ENCODE measurements at places on chromosomes 2 and 18.
A peak's percentile ranks its signal among the peaks of the same experiment; 100 is the strongest.

- no peak for DNase-seq
These were observed 22.1 kb downstream of the ABHD3 start for GRCh38 chr18:21682371-21683051.

DNA sequence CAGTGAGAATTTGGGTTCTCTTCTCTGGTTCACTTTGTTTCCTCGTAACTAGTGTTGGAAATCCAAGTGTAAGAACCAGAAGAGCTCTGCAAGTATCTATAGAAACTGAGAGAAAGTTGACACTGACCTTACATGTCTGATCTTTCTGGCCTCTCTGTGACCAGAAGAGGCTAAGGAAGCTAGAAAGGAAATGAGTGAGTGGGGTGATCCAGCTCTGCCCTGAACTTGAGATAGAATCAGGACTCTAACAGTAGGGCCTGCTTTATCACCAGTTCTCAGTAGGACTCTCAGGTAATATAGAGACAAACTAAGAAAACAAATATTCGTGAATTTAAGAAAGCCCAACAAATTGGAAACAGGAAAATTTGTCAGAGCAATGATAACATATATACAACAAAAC is 441.2 kb upstream of the ZNF804A start:
- no peak for DNase-seq

DNA sequence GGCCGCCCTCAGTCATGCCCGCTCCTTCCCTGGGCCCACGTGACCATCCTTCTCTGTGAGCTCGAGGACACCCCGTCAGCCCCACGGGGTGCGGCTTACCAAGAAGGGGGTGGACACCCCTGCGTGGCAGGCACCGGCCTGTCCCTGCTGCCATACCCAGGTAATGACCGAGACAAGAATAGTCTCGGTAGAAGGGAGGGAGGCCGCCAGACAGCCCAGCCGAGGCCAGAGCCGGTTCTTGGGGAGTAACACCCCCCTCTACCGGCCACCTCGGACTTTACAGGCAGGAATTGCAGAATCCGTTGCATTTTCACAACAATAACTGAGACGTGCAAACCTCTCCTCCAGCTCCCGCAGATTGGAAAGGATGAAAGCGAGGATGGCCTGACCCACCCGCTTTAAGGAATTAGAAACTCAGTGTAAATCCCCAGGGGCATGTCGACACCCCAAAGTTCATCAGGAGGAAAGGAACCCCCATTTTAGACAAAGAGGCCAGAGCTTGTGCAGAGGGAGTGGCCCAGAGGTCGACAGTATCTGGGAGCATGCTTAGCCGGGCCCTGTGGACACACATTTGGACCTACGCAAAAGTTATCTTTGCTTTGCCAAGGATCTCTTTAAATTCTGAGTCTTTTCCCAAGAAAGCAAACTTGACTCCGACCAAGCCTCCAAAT is 60.1 kb upstream of the GLI2 start:
- peak; percentile 55 for DNase-seq

- DNase-seq, result no peak
These were observed 35.3 kb downstream of the GALNT1 start for GRCh38 chr18:35616664-35617423.

- peak; percentile 69 for DNase-seq
These were observed 66.7 kb upstream of the HAAO start for GRCh38 chr2:42859006-42859552.

- DNase-seq, result no peak
These were observed 122.9 kb downstream of the COPS8 start for GRCh38 chr2:237208373-237209260.

- no peak for DNase-seq
These were observed 2.6 kb upstream of the HOXD13 start for GRCh38 chr2:176089843-176090395.

- peak; percentile 53 for DNase-seq
These were observed 145.6 kb downstream of the TGIF1 start for GRCh38 chr18:3595369-3596273.

GRCh38 chr18:14944838-14945237 is 196.9 kb downstream of the ANKRD30B start:
- DNase-seq, result peak; percentile 34

DNA sequence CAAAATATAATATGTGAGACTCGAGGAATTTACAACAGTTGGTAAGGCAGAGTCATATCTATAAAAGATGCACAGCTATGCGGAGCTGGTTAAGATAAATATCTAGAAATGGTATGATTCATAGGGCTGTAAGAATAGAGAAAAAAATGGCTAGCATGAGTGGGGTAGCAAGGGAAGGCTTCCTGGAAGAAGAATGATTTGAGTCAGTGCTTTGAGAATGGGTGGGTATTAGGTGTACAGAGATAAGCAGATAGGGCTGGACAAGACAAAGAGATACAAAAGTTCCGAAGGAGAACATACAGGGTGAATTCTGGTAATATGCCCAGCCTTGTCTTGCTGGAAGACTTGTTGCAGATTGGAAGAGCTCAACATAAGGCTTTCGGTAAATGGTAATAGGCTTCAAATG is 291.5 kb upstream of the CCDC68 start:
- DNase-seq, result no peak

DNA sequence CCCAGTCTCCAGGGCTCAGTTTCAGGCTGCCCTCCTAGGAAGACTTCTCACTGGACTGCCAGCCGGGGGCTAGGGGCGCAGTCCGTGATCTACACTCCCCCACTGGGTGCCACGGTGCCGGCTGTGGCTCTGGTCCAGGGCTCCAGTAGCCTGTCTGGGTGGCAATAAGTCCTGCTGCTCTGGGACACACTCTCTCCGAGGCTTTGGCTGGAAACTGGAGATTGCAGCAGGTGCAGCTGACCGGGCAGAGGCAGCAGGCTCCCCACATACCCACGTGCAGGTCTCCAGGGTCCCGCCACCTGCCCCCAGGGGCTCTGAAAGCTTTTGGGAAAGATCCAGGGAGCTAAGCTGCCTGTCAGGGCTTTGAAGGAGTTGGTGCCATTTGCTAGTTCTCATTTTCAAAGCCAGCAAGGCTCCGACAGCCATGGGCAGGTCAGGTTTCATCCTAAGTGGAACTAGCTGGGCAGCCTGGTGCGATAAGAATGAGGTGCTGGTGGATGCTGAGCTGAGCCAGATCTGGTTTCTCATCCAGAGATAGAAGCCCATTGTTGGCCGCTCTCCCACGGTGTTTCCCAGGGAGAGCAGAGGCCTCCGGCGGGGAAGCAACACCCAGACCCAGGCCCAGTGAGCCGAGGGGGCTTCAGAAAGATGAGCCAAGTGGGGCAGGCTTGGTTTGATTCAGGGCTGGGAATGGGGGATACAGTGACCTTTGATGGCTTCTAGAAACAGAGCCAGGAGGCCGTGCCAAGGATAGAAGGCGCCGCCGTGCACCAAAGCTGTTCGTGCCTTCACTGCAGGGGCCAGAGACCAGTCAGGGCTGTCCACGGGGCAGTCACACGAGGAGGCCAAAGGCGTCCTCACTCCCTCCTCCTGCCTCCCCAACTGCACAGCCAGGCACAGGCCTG is 141.7 kb upstream of the GPC1 start:
- DNase-seq, result peak; percentile 92

DNA sequence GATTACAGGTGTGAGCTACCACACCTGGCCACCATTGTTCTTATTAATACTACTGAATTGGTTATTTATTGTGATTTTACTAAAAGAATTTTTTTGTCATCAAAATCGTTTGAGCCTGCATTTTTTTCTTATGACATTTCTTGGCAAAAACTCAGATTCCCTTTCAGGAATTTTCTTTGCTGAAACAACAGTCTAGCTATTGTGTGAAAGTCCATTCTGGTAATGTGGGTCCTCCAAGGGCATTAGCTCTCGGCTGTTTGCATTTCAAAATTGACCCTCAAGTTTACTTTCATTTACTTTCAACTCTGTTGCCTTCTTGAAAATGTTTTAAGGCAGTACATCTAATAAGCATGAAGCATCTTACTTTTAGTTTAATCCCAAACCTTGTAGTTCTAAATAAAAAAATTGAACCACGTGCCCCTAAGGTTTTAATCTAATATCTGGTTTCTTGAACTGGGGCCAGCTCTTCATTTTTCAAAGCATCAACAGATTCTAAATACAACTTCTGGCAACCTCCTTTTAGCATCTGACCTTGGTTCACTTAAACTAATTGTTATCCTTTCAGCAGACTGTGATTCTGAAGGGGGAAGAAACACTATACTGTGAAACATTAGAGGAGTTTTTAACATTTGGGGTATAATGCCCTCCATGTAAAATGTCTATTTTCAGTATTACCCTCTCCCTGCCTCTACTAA is 325.2 kb upstream of the RAB12 start:
- DNase-seq, result no peak

DNA sequence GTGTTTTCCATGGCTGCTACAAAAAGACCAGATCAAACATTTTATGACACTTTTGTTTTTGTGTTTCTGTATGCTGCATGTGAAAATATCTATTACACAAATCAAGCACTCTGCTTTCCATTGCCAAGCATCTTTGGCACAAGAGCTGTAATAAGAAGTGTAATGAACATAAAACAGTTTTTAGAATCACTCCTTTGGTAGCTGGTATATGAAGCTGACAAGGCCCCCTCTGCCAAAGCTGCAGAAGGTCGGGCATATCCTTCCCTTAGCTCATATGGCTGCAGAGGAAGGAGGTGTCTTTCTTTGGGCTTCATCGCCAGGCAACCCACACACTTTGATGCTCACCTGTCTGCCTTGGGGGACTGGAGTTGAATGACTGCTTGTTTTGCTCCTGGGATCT is 175.4 kb downstream of the TMEM247 start:
- DNase-seq, result no peak

GRCh38 chr2:98485453-98485755 is 40.7 kb downstream of the INPP4A start:
- no peak for DNase-seq

GRCh38 chr2:64133828-64134227 is 10.4 kb downstream of the PELI1 start:
- DNase-seq, result no peak

- DNase-seq, result peak; percentile 66
These were observed 96.6 kb downstream of the MBD2 start for GRCh38 chr18:54127759-54128378.

GRCh38 chr2:170887496-170887895 is 41.6 kb upstream of the GORASP2 start:
- no peak for DNase-seq

DNA sequence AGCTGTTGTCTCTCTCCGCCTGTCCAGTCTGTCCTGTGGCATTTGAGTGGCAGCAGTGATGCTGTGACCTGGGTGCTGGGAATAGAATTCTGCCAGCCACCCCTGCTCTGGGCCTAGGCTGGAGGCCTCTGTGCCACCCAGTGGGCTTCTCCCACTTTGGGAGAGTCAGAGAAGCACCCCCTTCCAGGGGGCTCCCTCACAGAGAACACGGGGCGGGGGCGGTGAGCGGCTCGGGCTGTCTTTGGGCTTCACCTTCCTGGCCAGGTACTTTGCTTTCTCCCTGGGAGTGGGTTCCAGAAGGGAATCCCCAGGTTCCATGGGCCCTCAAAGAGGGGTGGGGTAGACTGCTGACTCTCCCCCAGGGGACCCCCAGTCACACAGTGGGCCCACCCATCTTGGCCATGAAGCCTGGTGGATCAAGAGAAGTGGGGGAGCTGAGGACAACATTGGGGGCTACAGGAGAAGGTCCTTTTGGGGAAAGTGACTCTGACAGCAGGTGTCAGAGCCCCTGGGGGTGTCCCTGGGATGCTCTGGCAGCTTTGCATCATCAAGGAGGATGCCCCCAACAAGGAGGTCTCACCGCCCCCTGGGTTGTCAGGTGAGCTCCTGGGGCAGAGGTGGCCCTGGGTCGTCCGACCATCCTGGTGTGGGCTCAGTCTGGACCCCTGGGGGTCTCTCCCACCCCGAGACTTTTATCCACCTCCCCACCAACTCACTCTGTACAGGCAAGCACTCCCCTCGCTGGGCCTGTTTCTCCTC is 18.8 kb upstream of the BOK start:
- no peak for DNase-seq

DNA sequence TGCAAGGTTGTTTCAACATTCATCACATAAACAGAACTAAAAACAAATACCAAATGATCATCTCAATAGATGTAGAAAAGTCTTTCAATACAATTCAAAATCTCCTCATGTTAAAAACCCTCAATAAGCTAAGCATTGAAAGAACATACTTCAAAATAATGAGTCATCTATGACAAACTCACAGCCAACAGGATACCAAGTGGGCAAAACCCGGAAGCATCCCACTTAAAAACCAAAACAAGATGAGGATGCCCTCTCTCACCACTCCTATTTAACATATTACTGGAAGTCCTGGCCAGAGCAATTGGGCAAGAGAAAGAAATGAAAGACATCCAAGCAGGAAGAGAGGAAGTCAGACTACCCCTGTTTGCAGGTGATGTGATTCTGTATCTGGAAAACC is 992.2 kb upstream of the PIK3C3 start:
- DNase-seq, result no peak

DNA sequence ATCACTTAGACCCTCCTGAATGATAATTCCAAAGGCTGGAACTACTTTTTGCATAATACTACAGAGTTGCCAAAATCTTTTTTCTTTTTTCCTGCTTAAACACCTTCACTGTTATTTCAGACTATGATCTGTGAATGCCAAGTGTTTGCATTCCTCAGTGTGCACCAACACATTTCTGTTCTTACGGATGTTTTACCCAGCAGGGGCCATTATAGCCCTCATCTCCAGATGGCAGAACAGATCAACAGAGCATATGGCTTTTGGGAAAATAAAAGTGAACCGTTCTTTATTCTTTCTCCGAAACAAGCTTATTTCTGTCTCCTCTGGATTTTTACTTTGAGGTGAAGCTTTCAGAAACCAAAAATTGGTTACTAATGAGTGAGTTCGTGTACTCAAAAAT is 1226.6 kb upstream of the FAM98A start:
- DNase-seq, result no peak

- DNase-seq, result peak; percentile 80
These were observed 10.8 kb downstream of the AGFG1 start for GRCh38 chr2:227482638-227483340.

GRCh38 chr2:236873636-236874035 is 212.1 kb upstream of the COPS8 start:
- no peak for DNase-seq

DNA sequence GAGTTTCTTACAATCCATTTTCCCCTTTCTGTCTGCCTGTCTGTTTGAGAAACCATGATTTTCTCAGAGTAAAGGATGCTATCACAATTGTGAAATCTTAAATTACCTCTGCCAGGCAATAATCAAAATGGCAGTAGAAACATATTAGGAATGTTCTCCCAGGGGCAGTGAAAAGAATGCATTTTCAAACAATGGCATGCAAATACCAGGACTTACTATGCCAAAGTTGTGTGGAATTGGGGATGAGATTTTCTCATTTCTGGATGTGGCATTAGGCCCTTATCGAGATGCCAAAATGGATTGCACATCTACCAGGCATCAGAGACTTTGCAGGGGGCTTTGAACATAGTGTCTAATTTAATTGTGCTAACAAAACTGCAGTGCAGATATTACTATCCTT is 821.4 kb downstream of the RNF144A start:
- no peak for DNase-seq

- DNase-seq, result peak; percentile 41
These were observed 961 bp downstream of the GEN1 start for GRCh38 chr2:17754773-17755425.
